ENCODE measurements at places on chromosomes 5 and 9.

DNA sequence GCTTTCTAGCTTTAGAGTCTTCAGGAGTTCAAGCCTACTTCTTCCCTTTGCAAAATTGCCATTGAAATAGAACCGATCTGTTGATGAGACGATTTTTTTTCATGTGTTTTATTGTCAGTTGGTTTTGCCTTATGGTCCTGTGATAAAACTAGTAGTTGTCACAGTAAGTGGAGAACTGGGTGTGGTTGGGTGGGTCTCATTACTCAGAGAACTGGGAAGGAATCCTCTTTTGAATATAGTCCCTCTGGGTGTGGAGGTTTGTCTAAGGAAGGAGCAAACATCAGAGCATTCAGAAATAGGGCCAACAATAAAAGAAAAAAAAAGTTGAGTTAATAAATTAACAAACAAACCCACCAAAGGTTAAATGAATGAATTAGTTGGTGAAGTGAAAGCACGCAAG lies 69.0 kb downstream of the ALDH1A1 start:
- DNase-seq, result no peak

DNA sequence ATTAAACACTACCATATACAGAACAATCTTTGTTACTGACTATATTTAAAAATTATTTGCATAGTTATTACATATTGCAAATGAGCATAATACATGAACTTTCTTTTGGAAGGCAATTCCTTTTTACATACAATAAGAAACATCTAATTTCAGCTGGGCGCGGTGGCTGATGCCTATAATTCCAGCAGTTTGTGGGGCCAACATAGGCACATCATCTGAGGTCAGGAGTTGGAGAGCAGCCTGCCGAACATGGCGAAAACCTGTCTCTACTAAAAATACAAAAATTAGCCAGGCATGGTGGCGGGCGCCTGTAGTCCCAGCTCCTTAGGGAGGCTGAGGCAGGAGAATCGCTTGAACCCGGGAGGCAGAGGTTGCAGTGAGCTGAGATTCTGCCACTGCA lies 36.4 kb upstream of the SIMC1 start:
- DNase-seq, result no peak

DNA sequence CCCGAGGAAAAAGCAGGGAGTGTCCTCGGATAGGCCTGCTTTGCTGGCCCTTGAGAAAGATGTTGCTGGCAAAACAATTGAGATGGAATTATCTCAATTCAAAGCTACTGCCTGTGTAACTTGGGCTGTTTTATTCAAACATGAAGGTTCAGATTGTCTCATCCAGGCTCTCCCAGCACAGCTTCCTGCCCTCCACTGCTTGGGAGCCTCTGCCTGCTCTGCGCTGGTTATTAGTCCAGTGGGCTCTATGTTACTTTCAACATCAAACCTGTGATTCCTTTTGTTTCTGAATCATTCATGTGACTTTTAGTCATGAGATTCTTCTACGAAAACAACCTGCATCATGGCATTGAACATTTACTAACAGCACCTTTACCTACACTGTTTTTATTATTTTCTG lies 123.2 kb downstream of the SNCAIP start:
- DNase-seq, result no peak

GRCh38 chr9:125820100-125820804 lies 73.1 kb downstream of the PBX3 start:
- DNase-seq, result no peak

DNA sequence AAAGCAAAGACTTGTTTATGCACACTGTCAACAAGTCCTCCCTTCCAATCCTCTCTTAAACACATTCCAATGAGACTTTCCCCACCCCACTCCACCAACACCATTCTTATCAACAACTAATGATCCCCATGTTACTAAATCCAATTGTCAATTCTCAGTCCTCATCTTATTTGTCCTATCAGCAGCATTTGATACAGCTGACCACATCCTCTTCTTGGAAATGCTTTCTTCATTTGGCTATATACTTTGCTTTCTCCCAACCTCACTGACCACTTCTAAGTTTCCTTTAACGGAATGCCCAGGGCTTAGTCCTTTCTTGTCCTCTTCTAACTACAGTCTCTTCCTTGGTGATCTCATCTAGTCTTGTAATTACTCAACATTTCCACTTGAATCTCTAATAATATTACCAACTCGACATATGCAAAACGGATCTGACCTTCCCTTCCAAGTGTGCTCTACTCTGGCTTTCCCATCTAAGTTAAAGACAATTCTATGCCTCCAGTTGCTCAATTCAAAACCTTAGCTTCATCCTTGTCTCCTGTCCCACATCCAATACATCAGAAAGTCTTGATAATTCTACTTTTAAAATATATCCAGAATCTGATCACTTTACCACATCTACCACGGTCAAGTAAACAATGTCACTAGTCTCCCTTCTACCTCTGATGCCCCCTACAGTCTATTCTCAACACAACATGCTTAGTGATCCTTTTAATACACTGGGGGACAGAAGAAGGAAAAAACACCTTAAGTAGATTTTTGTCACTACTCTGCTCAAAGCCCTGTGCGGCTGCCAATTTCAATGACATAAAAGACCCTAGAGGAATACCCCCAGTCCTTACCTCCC lies 25.5 kb downstream of the AGTPBP1 start:
- no peak for DNase-seq

GRCh38 chr5:164687391-164687790 lies 1182.0 kb downstream of the MAT2B start:
- no peak for DNase-seq

- DNase-seq, result no peak
These were observed 32.3 kb downstream of the SH3GLB2 start for GRCh38 chr9:128995791-128996190.

DNA sequence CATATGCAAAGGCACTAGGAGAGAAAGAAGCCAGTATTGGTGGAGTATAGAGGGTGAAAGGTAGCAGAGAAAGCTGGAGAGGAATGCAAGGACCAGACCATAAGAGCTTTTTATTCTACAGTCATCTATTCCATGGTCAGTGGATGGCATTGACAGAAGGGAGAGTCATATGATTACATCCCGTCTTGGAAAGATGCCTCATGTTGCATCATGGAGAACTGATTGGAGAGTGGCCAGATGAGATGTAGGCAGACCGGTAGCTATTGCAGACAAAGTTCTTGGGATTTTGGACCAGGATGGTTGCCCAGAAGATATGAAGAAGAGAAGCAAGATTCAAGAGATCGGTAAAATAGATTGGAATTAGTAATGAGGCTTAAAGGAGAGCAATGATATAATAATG lies 260.7 kb downstream of the CHSY3 start:
- DNase-seq, result no peak

- no peak for DNase-seq
These were observed 70.3 kb upstream of the SAP30L start for GRCh38 chr5:154375329-154376008.

DNA sequence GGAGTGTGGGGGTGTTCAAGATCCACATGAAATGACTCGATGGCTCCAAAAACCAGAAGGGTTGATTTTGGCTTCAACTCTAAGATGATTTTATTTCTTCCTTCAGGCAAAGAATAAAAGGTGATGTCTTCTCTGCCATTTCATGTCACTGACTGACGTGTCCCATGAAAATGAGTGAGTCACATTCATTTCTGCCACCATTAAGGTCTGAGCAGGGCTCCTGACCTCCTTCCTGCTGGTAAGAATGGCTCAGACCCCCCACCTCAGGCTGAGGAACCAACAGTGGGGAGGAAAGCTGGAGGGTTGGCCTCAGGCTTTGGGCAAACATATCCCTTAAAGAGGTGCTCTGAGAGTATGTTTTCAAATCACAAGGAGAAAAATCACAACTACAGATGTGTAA lies 53.9 kb upstream of the ZNF354A start:
- no peak for DNase-seq

DNA sequence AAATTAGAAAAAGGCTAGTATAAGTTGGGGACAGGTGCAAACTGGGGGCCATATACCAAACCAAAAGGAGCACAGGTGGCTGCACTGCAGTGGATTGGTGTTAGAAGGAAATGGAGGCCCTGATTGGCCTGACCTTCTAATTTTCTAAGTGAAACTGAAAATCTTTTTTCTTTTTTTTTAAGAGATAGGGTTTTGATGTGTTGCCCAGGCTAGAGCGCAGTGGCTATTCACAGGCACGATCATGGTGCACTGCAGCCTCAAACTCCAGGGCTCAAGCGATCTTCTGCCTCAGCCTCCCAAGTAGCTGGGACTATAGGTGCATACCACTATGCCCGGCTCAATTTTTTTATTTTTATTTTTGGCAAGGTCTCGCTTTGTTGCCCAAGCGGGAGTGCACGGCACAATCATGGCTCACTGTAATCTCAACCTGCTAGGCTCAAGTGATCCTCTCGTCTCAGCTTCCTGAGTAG lies 9.8 kb upstream of the CCDC69 start:
- DNase-seq, result no peak

DNA sequence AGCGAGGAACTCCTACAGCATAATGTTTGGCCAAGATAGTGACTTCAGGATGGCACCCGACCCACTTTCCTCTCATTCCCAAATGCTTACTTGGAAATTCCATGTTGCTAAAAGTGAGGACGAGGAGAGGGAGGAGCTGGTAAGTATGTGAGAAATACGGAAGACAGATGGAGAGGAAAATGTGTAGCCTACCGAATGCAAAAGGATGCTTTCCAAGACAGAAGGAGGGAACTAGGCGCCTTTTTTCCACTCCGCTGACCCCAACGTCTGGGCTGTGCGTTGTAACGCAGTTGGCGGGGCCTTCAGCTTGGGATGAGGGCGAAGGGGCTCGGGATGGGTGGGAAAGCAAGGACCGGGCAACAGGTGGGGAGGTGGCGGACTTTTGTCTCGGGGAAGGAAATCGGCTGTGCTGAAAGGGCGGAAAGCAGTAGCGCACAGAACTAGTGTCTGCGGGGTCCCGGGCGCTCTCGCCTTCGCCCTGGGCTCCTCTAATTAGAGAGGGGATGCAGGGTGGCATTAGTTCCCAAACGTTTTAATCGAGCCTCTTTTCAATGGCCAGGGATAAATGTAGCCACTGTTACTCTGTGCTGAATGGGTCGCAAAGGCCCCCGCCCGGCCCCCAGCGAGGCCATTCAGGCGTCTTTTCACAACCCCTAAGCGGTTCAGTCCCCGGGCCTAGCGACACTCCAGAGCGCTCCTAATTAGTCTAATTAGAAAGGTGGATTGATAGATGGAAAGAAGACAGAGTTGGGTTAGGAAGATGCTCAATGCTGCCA lies 12.6 kb downstream of the FOXD1 start:
- no peak for DNase-seq

- no peak for DNase-seq
These were observed 389.1 kb upstream of the KIF2A start for GRCh38 chr5:61916621-61917620.

DNA sequence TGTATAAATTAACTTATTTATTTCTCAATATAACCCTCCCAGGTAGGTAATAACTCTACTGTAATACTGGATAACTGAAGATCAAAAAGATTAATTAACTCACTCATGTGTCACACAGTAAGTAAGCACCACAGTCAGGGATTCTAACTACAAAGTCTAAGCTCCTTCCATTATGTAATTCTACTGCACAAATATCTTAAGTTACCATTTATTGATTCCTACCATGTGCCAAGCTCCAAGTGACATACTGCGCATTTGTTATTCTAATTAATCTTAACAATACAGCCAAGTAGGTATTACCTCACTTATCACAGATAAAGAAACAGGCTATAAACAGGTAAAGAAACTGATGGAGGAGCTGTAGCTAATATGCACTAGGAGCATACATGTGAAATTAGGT lies 58.3 kb downstream of the RANBP6 start:
- no peak for DNase-seq

DNA sequence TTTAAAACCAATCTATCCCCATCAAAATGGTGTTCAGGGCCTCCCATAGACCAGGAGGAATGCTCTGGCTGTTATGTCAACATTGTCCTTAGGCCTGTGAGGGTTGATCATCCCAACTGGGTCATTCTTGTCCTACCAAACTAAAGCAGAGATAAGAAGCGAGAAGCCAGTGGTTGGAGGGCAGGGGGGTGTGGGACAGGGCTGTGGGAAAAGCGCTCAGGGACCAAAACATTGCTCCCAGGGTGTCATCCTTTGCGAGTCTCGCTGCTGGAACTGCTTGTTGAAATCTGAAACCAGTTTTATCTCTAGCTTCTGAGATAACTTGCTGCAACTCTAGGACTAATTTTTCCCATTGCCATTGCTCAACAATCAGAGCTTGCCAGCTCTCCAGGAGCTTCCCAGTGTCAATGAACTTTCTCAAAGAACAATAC lies 48.1 kb downstream of the SPATA31C2 start:
- DNase-seq, result no peak

- no peak for DNase-seq
These were observed 7.4 kb upstream of the MOB3B start for GRCh38 chr9:27537027-27537435.

GRCh38 chr5:54378707-54379106 lies 68.3 kb upstream of the ARL15 start:
- DNase-seq, result no peak

GRCh38 chr5:77871946-77872345 lies 95.8 kb upstream of the TBCA start:
- no peak for DNase-seq

- peak; percentile 1 for DNase-seq
These were observed 393.7 kb downstream of the CDK5RAP2 start for GRCh38 chr9:120186276-120186675.

GRCh38 chr9:18382243-18382642 lies 91.7 kb upstream of the ADAMTSL1 start:
- DNase-seq, result no peak

DNA sequence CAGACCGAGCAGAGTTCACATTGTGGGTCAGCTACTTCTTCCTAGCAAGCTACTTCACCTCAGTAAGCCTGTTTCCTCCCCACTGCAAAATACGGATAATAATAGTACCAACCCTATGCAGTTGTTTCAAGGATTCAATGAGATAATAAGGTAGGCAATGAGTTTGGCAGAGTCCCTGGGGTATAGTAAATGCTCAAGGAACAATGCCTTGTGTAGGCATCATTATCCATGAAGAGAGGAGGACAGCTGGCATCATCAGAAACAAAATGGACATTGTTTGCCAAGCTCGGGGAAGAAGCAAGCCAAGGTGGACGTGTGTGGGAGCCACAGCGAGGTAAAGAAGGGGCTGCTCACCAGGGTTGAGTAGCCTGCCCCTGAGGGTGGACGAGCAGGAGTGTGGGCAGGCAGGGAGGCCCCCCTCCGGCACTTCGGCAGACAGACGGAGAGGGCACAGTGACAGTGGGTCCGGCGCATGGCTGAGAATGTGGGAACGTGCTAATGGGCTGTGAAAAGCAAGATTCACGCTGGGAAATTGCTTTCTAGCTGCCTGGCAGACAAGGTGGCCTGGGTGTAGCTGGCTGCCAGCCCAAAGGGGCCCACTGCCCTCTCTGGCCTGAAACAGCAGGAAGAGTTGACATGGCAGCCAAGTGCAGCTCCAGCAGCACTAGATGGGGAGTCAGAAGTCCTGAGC lies 10.1 kb downstream of the CAMK2A start:
- DNase-seq, result no peak

DNA sequence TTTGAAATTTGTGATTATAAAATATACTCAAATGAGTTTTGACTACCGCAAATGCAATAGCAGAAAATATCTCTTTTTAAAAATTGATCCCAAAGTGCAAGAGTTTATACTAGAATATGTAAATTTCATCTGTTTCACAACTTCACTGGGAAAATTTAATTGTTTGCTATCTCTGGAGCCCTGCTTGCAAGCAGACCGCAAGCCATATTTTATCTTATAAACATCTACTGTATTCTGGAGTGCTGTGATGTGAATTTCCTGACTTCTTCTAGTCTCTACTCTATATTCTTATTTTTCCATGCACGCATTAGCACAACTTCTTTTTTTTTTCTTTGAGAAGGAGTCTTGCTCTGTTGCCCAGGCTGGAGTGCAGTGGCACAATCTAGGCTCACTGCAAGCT lies 98.7 kb downstream of the DROSHA start:
- no peak for DNase-seq

GRCh38 chr5:90402521-90403255 lies 6.9 kb downstream of the CETN3 start:
- DNase-seq, result no peak
